A549 (cell line): ENCODE measurements at places on chromosomes 3 and 15.

GRCh38 chr3:72487946-72488737 is 360.1 kb downstream of the SHQ1 start:
- no peak for DNase-seq

- DNase-seq, result no peak
Observed at GRCh38 chr3:124116906-124117305, 125.0 kb upstream of the ROPN1 start.

DNA sequence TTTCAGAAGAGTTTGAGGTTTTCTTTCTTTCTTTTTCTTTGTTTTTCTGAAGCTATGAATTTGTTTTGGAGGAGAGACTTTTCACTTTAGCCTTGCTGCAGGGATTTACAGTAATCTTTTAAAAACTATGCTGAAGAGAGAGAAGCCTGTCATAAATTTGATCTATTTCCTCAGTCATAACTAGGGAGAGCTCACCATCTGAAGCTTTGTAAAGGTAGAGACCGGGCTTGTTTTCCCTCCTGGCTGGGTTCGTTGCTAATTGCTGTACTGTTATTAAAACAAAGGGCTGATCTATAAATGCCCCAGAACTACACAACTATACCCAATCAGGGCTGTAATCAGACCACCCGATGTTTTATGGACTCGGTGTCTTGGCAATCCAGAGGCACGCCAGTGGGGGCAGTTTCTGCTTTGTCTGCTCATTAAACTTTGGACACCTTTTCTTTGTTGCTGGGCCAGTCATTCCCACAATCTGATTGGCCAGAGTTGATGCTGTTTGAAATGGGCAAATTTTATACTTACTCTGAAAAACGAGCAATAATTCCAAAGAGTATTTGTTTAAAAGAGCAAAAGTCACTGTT is 164.3 kb downstream of the CACNA1D start:
- no peak for DNase-seq

- DNase-seq, result no peak
Observed at GRCh38 chr3:29605845-29606244, 325.0 kb downstream of the RBMS3 start.

DNA sequence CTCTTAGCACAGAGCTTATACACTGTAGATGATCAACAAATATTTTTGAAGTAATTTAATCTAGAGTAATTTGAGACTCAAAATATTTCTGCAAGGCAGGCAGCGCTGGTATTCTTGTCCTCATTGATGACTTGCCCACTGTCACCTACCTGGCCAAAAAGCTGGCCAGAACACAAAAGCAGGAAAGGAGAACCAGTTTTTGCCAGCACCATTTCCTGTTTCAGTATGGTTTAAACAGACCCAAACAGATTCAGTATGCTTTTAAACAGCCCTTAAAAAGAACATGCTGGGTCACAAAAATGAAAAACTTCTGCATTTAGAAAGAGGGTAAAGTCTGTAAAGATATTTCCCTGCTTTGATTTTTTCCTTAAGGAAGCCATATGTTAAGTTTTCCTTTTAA is 42.3 kb upstream of the ZNF280D start:
- no peak for DNase-seq

GRCh38 chr3:77648214-77648613 is 608.3 kb downstream of the ROBO2 start:
- DNase-seq, result no peak

- no peak for DNase-seq
Observed at GRCh38 chr3:182046166-182046764, 334.5 kb downstream of the SOX2 start.

DNA sequence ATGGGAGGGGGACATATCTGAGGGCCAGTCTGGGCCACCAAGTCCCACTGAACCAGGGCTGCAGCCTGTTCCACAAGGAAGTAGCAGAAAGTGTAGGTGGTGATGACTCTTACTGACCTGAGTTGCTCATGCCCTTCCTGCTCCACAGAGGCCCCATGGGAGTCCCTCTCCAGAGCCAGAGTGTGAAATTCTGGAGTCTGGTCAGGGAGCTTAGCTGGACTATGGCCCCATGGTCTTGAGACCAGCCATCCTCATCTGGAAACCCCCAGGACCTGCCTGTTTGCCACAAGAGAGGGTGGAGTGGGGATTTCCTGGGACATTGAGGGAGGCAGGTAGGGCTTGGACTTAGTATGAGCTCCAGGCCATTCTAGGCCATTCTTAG is 3.0 kb downstream of the SPINT1 start:
- DNase-seq, result no peak

GRCh38 chr15:40003116-40003916 is 35.7 kb downstream of the SRP14 start:
- DNase-seq, result peak; percentile 1

DNA sequence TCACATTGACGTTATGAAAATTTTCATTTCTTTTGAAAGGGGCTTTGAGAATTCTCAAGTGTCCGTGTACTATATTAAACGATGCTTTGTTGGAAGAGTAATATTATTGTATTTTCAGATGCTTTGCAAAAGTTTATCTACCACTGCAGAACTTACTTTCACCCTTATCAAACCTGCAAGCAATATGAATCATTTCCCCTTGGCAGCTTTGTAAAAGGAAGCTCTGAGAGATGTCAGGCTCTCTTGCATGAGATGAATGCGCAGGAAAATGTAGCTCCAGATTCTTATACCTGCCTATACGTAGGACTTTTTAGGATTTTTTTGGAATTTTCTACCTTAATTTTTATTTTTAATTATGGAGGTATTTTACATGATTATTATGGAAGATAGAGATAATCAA is 34.5 kb downstream of the GPD1L start:
- no peak for DNase-seq

GRCh38 chr15:69570454-69570853 is 117.8 kb downstream of the RPLP1 start:
- no peak for DNase-seq

DNA sequence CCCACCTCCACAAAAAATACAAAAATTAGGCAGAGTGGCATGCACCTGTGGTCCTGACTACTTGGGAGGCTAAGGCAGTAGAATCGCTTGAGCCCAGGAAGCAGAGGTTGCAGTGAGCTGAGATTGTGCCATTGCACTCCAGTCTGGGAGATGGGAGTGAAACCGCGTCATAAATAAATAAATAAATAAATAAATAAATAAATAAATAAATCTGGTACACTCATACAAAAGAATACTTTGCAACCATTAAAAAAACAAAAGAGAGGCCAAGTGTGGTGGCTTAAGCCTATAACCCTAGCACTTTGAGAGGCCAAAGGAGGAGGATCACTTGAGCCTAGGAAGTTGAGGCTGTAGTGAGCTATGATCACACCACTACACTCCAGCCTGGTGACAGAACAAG is 28.0 kb downstream of the MESP1 start:
- DNase-seq, result no peak

GRCh38 chr3:39286771-39287170 is 6.9 kb upstream of the CX3CR1 start:
- no peak for DNase-seq

- DNase-seq, result no peak
Observed at GRCh38 chr3:158728851-158729250, 3.4 kb downstream of the RARRES1 start.

- no peak for DNase-seq
Observed at GRCh38 chr15:80526556-80527340, 122.6 kb downstream of the ARNT2 start.

GRCh38 chr3:116930786-116931185 is 221.2 kb downstream of the TUSC7 start:
- no peak for DNase-seq

GRCh38 chr3:24867783-24868182 is 373.1 kb upstream of the THRB start:
- DNase-seq, result no peak

DNA sequence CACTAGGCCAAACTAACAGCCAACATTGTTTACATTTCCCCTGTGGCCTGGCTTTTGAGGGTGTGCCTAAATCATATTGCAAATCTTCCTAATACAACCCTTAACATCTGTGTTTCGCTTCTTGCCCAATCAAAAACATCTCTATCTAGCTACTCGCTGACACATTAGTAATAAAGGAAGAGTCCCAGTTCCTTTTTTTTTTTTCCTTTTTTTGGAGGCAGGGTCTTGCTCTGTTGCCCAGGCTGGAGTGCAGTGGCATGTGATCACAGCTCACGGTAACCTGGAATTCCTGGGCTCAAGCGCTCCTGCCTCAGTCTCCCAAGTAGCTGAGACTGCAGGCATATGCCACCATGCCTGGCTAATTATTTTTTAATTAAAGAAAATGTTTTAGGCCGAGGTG is 2.1 kb upstream of the SRPRB start:
- no peak for DNase-seq
